Hematopoietic multipotent progenitor cell treated with erythropoietin and hydrocortisone succinate and interleukin-3 and kit ligand, for 17 days (in vitro differentiated cells): ENCODE measurements at places on chromosomes 6 and 20.

GRCh38 chr6:143333749-143334520 is 116.6 kb downstream of the ADAT2 start:
- DNase-seq, result no peak

- no peak for DNase-seq
These were observed 15.3 kb downstream of the PRL start for GRCh38 chr6:22281341-22282085.

GRCh38 chr6:56628105-56628504 is 14.6 kb downstream of the DST start:
- DNase-seq, result no peak

GRCh38 chr20:62336775-62337557 is 30.1 kb downstream of the LAMA5 start:
- no peak for DNase-seq

DNA sequence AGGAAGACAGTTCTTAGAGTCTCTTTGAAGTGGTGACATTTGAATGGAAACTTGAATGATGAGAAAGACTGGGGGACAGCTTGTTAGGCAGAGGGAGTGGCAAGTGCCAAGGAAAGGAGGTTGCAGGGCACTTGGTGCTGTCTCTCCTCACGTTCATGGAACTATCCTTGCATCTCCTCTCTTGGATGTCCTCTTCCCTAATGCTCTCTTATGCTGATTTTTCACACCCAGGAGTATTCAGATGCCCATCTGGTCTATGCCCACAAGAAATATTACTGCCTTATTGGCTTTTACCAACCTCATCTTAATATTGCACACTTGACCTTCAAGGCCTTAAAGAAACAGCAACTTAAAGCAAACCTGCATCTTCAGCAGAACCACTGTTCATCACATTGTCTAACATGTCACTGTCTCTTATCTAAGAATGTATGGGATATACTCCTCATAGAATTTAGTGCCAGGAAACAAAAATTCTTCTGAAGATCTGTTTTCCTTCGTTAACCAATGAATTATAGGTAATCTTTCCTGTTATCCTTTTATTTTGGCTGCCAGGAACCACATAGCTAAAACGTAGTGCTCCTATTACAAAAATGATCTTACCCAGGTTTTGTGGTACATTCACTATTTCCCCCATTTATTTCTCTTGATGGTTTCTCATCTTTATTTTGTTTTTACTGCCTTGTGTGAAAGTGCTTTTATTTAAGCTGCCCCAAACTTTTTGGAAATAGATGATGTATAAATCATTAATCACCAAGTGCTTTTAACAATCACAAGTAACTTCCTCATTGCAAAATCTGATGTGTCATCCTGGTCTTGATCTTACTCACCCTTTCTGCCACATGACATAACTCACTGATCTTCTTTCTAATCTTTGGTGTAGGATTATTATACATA is 12.8 kb downstream of the RGS17 start:
- DNase-seq, result no peak

DNA sequence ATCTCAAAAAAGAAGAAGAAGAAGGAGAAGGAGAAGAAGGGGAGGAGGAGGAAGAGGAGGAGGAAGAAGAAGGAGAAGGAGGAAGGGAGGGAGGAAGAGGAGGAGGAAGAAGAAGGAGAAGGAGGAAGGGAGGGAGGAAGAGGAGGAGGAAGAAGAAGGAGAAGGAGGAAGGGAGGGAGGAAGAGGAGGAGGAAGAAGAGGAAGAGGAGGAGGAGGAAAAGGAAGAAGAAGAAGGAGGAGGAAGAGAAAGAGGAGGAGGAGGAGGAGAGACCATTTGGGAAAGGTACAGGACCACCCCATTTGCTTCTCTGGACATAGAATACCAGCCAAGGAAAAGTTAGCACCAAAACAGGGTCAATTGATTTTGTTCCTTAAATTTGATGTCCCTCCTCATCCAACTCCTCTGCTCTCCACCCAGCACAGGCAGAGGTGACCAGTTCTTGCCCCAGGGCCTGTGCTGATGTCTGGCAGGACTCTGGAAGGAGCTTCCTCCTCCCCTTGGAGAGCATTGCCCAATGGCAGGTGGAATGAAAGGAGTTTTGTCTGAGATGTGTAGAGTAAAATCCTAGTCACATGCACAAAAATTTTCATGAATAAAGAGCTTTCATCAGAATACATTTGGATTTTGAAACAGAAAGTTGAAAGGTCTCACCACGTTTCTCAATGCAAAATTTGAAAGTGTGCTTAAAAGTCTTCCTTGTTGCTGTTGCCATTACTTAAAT is 182.9 kb downstream of the LY86 start:
- no peak for DNase-seq

DNA sequence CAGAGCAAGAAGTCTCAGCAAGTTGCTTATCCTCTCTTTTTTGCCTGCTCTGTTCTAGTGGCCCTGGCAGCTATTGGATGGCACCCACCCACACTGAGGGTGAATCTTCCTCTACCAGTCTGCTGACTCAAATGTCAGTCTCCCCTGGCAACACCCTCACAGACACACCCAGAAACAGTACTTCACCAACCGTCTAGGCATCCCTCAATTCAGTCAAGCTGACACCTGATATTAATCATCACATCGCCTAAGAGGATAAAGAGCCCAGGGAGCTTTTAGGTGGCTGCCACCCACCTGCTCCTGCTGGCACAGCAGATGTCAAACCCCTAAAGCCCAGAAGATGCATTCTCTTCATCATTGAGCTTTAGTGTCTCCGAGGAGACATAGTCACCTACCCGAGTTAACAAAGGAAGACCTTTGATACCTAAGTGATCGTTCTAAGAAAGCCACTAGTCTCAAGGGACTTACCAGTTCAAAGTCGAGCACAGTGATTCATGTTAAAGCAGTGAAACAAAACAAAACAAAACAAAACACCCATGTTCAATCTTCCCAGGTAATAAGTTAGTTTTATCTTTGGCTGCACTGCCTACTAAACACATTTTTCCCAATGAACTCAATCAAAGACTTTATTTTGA is 97.7 kb upstream of the KCNQ5 start:
- no peak for DNase-seq

DNA sequence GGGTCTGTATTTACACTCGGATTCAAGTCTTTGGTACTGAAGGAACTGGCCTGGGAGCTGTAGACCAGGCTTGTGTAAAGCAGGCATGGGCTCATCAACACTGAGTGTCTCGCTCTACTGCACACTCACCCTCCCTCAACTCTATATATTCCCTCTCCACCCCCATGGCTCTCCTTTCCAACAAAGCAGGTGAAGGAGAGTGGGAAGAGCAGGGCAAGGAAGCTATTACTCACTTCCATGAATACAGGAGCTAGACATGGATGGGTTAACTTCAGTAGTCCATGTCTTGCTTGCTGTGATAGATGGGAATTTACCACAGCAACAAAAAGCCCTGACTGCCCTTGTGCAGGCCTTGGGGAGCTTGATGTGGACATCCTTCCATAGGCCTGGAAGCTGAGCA is 20.7 kb upstream of the SLC2A12 start:
- no peak for DNase-seq

GRCh38 chr6:37850728-37851285 is 31.3 kb downstream of the ZFAND3 start:
- DNase-seq, result no peak

GRCh38 chr6:134132494-134133141 is 80.2 kb upstream of the SLC2A12 start:
- DNase-seq, result no peak

DNA sequence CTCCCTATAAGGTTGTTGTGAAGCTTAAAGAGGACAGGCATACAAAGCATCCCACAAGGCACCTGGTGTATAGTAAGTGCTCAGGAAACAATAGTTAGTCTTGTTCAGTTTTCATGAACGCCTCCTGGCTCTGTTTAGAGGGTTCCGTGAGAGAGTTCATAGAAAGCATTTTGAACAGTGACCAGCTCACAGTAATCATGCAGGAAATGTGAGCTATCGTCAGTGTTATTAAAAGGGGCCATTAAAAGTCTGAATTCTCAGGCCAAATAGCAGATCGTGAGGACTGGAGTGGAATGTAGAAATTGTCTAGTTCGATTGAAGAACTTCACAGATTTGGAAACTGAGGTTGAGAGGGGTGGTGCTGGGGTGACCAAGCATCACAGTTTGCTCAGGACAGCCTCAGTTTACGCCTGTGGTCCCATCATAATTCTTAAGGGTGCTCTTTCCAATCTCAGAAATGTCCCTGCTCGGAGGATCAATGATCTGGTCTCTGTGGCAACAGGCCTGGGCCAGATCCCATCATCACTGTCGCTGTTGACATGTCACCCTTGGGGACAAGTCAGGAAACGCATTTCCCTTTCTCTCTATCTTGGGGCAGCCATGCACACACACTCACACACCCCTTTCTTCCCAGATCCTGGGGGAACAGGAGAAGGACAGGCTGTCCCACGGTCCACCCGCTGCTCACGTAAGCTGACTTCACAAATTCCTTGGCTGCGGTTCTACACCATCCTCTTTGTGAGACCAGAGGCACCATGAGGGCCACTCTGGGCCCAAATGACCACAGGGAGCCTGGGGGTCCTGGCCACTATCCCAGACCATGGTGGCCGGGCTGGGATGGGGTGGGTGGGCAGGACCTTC is 7.2 kb downstream of the TGM2 start:
- peak; percentile 18 for DNase-seq

DNA sequence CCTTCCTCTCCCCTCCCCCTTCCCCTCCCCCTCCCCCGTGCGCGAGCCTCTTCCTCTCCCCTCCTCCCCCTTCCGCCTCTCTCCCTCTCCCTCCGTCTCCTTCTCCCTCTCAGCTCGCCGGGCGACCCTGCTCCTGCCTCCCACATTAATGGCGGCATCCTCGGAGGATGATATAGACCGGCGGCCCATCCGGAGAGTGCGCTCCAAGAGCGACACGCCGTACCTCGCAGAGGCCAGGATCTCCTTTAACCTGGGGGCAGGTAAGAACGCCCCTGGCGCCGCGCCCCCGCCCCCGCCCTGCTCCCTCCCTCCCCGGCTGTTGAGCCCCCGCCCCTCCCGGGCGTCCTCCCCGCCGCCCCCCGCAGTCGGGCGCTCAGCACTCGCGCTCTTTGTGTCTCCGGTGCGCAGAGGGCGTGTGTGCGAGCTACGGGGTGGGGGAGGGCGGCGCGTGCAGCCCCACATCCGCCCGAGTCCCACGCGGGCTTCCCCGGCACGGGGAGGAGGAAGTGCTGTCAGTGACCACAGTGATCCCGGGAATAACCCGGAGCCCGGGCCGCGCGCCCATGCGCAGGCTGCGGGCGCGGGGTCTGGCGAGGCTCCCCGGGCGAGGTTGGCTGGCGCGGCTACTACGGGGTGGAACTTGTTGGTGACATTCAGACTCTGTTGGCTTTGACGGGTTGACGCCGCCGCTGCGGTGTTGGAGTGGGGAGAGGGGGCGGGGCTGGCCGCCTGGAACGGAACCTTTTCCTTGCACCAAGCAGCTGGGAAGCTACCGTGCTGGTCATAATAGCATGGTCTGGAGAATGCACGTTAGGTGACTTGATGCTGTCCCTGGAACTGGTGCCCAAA is 33.2 kb downstream of the PHACTR1 start:
- DNase-seq, result no peak

DNA sequence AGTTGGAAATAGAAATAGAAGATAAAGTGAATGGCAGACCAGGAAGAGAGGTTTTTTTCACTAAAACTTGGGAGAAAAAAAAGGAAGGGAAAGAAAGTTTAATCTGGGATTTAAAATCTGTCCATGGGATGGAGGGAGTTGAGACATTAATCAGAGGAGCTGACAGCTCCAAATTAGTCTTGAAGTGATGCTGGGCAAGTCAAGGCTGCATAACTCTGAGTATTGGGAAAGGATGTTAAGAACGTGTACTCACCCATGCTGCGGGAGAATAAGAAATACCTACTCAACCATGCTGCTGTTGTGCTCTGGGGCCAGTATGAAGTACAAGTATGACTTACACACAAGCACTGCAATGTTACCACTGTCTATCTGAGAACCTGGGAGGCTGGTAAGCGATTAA is 47.5 kb downstream of the SNRNP48 start:
- DNase-seq, result no peak

DNA sequence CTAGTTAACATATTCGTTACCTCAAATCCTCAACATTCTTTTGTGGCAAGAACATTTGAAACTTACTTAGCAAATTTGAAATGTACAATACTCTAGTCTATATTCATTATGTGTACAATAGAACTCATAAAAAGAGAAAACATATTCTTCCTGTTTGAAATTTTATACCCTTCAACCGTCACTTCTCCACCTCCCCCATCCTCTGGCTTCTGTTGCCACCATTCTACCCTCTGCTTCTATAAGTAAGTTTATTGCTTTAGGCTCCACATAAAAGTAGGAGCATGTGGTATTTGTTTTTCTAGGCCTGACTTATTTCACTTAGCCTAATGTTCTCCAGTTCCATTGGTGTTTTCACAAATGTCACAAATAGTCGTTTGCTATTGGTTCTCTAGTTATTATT is 205.3 kb downstream of the TENT5A start:
- DNase-seq, result no peak

DNA sequence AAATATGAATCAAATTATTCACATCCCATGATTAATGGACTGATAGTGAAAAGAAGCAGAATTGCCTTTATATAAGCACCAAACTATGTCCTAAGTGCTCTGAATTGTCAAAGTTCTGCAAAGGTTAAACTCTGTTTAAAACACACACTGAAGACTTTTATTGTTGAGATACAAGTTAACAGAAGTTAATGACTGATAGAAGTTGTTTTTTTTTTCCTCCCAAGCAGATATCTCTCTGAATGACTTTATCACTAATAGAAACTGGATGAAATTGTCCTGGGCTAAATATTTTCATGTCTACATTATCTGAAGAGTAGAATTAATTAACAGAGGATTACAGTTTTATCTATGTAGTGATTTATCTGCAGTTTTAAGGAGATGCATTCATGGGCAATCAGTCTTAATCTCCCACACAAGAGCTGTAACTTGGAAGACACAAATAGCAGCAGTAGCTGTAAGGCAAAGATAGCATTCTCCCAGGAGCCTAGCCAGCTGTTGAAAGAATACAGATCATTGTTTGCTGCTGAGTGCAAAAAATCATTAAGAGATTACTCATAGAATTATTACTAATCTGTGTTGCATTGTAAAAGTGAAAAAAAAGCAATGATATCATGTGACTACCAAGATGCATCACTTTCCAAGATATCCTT is 49.9 kb downstream of the BMP5 start:
- no peak for DNase-seq

- DNase-seq, result no peak
These were observed 118.1 kb downstream of the RWDD2A start for GRCh38 chr6:83311231-83311630.

GRCh38 chr20:62566771-62567170 is 75.5 kb upstream of the SLCO4A1 start:
- no peak for DNase-seq

DNA sequence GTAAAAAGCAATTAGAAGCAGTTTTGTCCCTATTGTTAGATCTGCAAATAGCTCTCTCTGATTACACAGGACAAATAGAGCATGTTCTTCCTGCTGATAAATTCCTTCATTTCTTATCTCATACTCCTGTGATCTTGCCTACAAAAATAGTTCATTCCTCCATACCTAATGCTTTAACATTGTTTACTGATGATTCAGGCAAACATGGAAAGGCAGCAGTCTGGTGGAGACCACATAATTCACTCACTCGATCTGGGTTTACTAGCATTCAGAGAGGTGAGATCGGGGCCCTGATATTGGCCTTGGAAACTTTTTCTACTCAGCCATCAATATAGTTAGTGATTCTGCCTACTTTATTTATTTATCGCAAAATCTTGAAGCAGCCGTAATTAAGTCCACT is 20.2 kb downstream of the HLA-DPA1 start:
- no peak for DNase-seq

- DNase-seq, result no peak
These were observed 39.7 kb downstream of the AGPAT4 start for GRCh38 chr6:161233986-161234661.
